ENCODE measurements at places on chromosomes 4 and X. TPM values are rescaled to one million over a fixed set of nuclear protein-coding genes. Genes with fewer than 3 reads are reported as not detected.

ENPEP gene
- not detected for total RNA-seq

RIPPLY1 gene
- total RNA-seq: not detected

VEGFD gene
- total RNA-seq: 1.00 TPM

RIBC1 gene
- 0.15 TPM for total RNA-seq

PDCL2 gene
- not detected for total RNA-seq

SERPINA7 gene
- total RNA-seq: not detected

CHRDL1 gene
- total RNA-seq: 1.1 TPM

RBM47 gene
- 16.3 TPM for total RNA-seq

BTK gene
- 0.34 TPM for total RNA-seq

ITGB1BP2 gene
- 1.1 TPM for total RNA-seq

RHOXF2B gene
- not detected for total RNA-seq

SPOCK3 gene
- not detected for total RNA-seq

MAGED4 gene
- 3.9 TPM for total RNA-seq

HERC6 gene
- total RNA-seq: 92.5 TPM

MGAT4D gene
- total RNA-seq: not detected

NSUN7 gene
- 0.73 TPM for total RNA-seq

MAGEA2B gene
- not detected for total RNA-seq

PPP4R3C gene
- total RNA-seq: not detected

ADAM29 gene
- total RNA-seq: not detected

CSAG3 gene
- total RNA-seq: not detected

COMMD8 gene
- 24.6 TPM for total RNA-seq

FAM149A gene
- 17.4 TPM for total RNA-seq

SSX1 gene
- 0.34 TPM for total RNA-seq

PLP1 gene
- 171 TPM for total RNA-seq

PTCHD1 gene
- not detected for total RNA-seq

STBD1 gene
- total RNA-seq: 3.3 TPM

Data from melanocyte of skin (primary cell).